Right ventricle myocardium inferior (tissue), 1 donor: ENCODE measurements at places on chromosomes 2 and 18. TPM values are rescaled to one million over a fixed set of nuclear protein-coding genes. Genes with fewer than 3 reads are reported as not detected.

DNA sequence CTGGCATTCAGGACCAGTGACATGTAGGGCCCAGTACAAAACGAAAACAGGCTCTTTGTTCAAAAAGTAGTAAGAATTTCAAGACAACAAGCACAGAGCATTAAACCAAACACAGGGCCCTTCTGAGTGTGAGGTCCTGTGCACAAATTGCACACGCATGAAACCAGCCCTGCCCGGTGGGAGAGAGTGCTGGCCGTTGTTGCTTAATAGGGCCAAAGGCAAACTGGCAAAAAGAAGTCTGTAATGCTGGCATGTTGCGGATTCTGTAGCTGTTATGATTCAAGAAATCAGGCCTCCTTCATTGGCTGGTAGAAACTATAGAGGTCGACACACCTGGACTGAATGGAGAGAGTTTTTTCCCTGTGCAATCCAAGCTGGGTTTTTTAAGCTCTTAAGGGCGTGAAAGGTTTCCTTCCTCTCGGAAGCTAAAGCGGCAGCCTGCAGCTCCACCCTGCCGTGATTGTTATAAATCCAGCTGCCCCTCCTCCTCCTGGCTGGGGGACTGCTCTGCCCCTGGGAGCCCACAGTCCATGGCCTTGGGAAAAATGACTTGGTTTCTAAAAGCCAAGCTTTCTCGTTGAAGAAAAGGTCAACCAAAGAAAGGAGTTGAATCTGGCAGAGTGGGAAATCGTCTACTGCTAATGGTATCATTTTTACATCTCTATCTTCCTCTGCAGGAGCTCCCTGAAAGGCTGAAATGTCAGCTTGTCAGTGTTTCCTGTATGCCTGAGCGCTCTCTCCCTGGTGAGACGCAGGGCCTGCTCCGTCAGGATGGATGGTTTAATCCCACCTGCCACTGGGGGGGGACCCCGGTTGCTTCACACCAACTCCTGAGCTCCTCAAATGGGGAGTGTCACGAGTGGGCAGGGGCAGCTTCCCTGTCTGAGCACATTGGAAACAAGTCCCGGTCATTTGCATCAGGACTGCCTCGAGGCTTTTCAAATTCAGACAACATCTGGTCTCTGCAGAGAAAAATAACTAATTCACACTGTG, 143.6 kb downstream of the ALPK2 start:
- no peak for DNase-seq

- DNase-seq: no peak
Observed at GRCh38 chr2:112813280-112813966, 23.2 kb downstream of the IL1B start.

DNA sequence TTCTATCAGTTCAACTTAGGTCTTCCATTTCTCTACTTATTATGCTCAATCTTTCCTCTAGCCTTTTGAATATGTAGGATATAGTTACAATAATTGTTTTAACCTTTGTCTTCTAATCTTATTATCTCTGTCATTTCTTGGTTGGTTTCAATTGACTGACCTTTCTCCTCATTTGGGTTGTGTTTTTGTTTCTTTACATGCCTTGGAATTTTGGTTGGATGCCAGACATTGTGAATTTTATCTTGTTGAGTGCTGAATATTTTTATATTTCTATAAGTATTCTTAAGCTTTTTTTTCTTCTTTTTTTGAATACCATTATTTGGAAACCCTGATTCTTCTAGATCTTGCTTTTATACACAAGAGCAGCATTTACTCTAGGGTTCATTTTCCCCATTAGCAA, 30.7 kb upstream of the TMEM247 start:
- DNase-seq: no peak

KRTCAP3 gene
- 0.60 TPM for total RNA-seq
